ENCODE measurements at places on chromosomes 1 and 21.

- DNase-seq, result no peak
These were observed 14.4 kb downstream of the ARMH1 start for GRCh38 chr1:44688760-44689446.

DNA sequence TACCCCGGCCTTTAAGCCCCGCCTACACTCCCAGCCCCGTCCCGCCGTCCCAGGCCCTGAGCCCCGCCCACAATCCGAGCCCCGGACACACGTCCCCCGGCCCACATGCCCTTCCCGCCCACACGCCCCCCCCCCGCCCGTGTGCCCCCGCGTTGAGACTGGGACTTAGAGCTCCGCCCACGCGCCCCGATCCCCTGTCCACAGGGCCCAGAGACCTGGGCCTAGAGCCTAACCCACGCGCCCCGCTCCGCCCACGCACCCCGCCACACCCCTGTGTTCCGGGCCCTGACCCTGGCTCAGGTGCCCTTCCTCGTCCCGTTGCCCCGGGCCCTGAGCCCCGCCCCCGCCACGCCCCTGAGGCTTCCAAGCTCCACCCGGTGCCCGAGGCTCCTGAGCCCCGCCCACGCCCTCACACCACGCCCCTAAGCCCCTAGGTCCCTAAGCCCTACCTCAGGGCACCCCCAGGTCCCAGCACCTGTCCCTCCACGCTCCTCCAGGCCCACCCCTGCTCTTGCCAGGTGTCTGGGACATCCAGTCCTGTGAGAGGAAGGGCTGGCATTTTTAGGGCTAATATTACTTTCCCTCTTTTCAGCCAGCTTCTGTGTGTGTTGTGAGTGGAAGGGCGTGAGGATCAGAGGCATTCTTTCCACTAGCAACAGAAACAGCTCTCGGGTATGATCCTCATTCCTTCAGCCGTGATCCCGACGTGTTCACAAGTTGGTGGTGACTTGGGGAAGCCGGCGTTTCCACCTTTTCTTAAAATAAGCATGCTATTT lies 552 bp upstream of the GPR157 start:
- peak; percentile 70 for DNase-seq

DNA sequence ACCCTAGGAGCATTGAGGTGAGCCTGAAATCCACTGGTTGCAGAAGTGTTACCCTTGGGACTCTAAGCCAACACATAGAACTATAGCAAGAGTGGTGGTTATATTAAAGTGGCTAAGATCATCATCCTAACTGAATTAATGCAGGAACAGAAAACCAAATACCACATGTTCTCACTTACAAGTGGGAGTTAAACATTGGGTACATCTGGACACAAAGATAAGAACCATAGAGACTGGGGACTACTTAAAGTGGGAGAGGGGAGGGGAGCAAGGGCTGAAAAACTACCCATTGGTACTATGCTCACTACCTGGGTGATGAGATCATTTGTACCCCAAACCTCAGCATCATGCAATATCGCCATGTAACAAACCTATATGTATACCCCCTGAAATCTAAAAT lies 100.0 kb downstream of the SLC25A24 start:
- no peak for DNase-seq

- no peak for DNase-seq
These were observed 141.9 kb upstream of the LRRC7 start for GRCh38 chr1:69425871-69426270.

DNA sequence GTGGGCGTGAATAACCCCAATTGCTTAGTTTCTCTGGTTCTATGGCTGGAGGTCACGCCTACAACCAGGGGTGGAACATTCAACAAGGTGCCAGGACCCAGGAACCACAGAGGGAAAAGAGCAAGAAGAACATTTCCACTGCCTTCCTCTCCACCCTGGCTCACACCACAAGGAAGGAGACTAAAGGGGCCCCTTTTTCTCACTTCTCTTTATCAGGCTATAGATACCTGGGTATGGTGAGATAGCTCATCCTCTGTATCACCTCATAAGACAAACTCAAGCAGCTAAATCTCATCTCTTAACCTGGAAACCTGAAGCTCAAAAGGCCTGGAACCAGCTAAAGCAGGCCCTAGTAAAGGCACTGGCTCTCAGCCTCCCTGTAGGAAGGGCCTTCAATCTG lies 438.8 kb upstream of the OLFM3 start:
- DNase-seq, result no peak

- DNase-seq, result no peak
These were observed 2.4 kb downstream of the LYPD8 start for GRCh38 chr1:248753029-248753594.

DNA sequence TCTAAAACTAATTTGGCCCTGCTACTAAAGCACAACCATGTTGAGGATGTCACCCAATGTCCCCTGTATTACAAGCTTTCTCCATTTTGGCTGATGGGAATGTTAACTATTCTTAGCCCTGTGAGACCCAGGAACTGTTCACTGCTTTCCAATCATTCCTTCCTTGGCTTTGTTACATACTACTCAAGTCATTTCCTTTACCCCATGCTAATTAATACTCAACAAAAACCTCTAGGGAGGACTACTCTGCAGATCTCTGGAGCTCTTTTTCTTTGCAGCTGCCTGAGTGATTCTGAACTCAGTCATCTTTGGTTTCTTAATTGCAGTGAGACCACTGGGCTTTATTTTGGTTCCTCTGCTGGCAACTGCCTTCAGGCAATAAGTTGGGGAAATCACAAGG lies 23.3 kb upstream of the RPE65 start:
- no peak for DNase-seq

DNA sequence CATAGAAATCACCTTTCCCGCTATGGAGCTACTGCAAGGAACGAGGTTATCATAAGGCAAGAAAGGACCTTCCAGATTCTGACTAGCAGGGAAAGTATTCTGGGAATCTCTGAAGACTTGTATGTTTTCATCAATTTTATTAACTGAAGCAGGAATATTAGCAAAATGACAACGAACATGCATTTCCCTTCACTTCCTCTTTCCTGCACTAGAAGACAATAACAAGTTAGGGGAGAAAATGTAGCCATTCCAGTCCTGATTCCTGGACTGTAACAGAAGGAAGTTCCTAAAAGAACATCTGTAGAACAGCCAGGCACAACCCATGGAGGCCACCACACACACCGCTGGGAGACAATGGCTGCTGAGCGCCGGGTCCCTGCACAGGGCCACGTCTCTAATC lies 106.8 kb downstream of the RAVER2 start:
- DNase-seq, result no peak

- DNase-seq, result no peak
These were observed 20.1 kb downstream of the PSEN2 start for GRCh38 chr1:226890331-226891108.

GRCh38 chr1:31373056-31373896 lies at the start of gene FABP3:
FABP3 (minus strand) TSS chr1:31373076; CDS start chr1:31373014, 62 bp downstream.
- DNase-seq, result no peak

GRCh38 chr1:164685266-164686035 lies 126.5 kb downstream of the PBX1 start:
- no peak for DNase-seq
